ENCODE measurements at places on chromosomes 4 and X. TPM values are rescaled to one million over a fixed set of nuclear protein-coding genes. Genes with fewer than 3 reads are reported as not detected.

SULT1E1 gene
- 0.61 TPM for total RNA-seq

TMEM255A gene
- total RNA-seq, result 4.0 TPM

LANCL3 gene
- 3.1 TPM for total RNA-seq

GRCh38 chr4:153931804-153932203 is 142.9 kb upstream of the SFRP2 start:
- H3K36me3 ChIP-seq, result no peaks in the 10 kb centered on the region
- DNase-seq, result no peak
- H3K4me1 ChIP-seq, result peaks cover 15% of the 10 kb centered on the region
- no peak overlapping the region for H3K4me3 ChIP-seq

DNA sequence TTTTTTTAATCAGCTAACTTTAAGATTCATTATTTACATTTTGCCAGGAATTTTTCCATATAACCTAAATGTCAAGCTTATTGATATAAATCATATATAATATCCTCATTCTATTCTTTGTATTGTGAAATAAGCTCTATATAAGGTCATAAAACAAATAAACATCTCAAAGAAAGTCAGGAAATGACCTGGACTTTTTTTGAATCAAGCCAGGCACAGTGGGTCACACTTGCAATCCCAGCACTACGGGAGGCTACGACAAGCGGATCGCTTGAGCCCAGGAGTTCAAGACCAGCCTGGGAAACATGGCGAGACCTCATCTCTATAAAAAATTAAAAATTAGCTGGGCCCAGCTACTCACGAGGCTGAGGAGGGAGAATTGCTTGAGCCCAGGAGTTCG is 88.9 kb downstream of the RBM47 start:
- H3K27me3 ChIP-seq, result no peaks in the 10 kb centered on the region
- no peaks in the 10 kb centered on the region for H3K36me3 ChIP-seq
- H3K4me3 ChIP-seq, result no peak overlapping the region
- no peaks in the 10 kb centered on the region for H3K4me1 ChIP-seq

DNA sequence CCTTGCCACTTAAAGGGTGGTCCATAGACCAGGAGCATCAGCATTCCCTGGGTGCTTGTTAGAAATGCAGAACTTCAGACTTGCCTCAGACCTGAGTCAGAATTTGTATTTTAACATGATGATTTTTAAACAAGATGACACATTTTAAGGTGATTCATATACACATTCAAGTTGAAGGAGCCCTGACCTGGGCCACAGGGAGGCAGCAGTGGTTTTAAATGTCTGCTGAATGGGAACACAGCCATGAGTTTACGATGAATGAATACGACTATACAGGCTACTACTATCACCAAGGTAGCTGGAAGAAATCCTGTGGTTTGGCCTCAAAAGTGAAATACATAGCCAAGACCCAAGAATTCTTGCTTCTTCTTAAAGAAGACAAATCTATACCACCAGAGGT is 2.9 kb downstream of the HDAC8 start:
- H3K4me3 ChIP-seq, result no peak overlapping the region
- no peaks in the 10 kb centered on the region for H3K4me1 ChIP-seq
- DNase-seq, result no peak
- H3K27me3 ChIP-seq, result no peaks in the 10 kb centered on the region
- no peak overlapping the region for H3K27ac ChIP-seq

DNA sequence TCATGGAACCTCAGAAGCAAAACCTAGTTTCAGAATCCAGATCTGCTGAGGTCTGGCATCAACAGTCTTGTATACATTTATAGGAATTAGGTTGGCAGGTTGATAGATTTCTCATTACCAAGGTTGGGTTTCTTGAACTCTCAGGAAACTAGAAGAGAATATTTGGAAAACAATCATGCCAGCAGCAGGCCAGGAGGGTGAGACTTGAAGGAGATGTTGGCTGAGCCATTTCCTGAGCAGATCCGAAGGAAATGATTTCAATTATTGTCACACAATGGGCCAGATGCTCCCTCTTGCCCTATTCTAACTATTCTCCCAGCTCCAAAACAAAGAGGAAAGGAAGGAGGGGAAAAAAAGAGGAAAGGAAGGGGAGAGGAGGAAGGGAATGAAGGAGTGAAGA is 45.2 kb downstream of the SHROOM4 start:
- H3K27me3 ChIP-seq, result no peaks in the 10 kb centered on the region
- H3K27ac ChIP-seq, result no peak overlapping the region
- DNase-seq, result no peak
- H3K36me3 ChIP-seq, result no peaks in the 10 kb centered on the region
- no peak overlapping the region for H3K4me3 ChIP-seq

GRCh38 chr4:140315970-140316369 is 57.5 kb upstream of the SCOC start:
- no peak overlapping the region for H3K4me3 ChIP-seq
- no peaks in the 10 kb centered on the region for H3K36me3 ChIP-seq
- H3K27me3 ChIP-seq, result no peaks in the 10 kb centered on the region
